ENCODE measurements at places on chromosomes 5 and 9.

GRCh38 chr5:82106756-82107155 is 134.9 kb downstream of the ATG10 start:
- no peak for DNase-seq

DNA sequence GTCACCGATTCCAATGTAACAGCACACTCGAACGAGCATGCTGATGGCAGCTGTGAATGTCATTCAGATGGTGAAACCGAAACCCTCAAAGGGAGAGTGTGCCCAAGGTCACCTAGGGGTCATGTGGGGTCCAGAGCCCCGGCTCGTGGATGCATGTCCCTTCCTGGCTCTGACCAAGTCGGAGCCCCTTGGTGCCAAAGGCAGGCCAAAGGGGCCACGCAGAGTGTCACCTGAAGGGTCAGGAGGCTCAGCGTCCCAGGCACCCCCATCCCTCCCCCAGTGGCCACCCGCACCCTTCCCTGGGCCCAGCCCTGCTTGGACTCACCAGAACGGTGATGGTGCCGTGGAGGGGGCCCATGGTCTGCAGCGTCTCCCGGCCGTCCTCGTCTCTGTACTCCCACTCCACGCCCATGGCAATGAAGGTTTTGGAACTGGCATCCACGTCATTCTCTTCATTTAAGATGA is 69.5 kb downstream of the ZNF354C start:
- DNase-seq: no peak

DNA sequence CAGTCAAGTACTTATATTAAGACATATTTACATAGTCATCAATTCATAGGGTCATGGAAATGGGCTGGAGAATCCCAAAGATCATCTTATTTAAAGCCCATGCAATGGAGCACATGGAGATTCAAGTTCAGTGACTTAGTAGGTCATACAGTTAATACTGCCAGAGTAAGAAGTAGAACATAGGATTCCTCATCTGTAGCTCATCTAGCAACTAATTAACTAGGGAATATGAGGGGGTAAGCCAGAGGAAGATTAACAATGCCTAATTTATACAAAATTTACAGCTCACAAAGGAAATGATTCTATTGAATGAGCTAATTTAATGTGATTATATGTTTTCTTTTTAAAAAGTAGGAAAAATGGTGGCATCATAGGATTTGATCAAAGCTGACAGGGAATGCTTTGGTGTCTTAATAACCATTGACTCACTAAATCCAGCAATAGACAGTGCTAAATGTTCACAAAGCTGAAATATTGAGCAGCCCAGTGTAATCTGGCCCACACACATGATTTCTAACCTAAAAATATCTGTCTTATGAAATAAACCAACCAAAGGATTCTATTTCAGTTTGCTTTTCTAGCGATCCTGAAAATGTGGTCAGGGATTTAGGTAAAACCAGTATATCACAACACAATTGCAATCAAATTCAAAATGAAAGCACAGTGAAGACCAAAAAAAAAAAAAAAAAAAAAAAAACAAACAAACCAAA is 53.3 kb downstream of the PRDM6 start:
- no peak for DNase-seq

DNA sequence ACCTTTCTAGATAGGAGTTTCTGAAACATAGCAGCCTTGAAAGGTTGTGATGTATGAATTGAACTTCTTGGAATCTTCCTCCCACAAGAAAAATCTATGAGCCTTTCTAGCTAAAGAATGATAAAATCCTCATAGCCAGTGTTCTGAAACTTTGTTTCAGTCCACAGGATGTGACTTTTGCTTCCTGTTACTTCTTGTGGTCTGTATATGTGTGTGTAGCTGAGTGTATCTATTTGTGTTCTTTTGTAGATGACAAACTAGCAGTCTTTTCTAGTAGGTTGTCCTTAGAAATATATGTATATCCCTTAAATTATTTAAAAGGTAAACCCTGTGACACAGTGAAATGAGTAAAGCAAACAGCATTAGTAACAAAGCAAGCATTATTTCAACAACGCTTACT is 188.8 kb downstream of the MRPS30 start:
- DNase-seq: no peak

GRCh38 chr9:20477940-20478620 is 144.2 kb downstream of the MLLT3 start:
- DNase-seq: no peak

DNA sequence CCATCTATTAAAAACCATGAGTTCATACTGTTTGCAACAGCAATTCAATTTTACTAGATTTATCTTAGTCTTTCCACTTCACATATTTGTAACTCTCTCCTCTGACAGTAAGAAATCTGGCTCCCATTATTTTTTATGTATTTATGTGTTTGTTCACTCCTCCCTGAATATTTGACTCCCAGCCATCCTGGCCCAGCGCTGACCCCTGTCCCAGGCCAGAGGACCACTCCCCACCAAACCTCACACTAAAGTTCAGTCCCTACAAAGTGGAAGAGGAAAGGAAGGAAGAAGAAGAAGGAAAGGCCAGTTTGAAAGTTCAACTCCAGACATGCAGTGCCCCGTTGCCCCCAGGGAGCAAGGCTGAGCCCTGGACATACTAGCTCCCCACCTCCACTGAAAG is 271.8 kb downstream of the ADAMTSL1 start:
- no peak for DNase-seq

DNA sequence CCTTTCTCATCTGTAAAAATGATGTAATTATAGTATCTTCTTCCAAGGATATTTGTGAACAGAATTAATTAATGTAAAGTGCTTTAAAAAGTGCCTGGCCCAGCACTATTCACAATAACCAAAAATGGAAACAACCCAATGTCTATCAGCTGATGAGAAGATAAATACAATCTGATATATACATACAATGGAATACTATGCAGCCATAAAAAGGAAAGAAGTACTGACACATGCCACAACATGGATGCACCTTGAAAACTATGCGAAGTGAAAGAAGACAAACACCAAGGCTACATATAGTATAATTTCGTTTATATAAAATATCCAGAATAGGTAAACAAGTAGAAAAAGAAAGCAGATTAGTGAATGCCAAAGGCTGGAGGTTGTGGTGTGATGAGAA is 24.1 kb downstream of the DPYSL3 start:
- DNase-seq: no peak

- no peak for DNase-seq
Measured at GRCh38 chr5:142872795-142873194, 102.6 kb downstream of the ARHGAP26 start.

DNA sequence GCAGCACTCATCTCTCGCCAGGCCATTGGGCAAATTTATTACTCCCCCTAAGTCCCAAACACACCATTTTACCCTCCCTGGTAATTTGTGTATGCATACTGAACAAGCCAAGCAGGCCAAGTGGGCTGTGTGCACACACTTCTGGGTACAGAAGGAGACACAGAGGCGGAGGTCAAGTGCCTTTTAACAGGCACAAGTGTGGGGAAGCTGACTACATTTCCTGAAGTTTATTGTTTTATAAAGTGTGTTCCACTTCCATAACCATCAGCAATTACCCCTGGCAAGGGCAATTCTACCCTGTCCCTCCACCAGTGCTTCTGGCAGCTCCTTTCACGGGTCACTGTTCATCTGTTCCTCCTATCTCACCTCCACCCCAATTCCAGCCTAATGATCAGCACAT is 93.9 kb downstream of the SETX start:
- no peak for DNase-seq

DNA sequence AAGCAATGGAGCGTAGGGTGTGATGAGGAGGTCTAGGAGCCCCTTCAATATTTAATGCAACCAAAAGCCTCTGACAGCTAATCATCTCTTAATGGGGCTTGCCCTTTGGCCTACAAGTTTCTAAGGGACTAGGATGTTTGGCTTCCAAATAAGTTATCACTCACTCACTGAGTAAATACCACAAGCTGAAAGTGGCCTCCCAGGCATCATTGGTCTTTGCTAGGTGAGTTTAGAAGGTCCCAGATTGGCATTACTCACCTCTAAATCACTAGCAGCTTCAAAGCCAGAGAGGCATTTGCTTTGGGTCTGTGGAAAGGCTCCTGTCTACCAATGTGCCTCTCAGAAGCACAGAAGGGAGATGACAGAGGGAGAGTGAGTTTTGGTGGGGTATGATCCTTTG is 344.2 kb downstream of the NTRK2 start:
- no peak for DNase-seq

All from LNCaP clone FGC (cell line).